ENCODE measurements at places on chromosomes 1 and 21.

DNA sequence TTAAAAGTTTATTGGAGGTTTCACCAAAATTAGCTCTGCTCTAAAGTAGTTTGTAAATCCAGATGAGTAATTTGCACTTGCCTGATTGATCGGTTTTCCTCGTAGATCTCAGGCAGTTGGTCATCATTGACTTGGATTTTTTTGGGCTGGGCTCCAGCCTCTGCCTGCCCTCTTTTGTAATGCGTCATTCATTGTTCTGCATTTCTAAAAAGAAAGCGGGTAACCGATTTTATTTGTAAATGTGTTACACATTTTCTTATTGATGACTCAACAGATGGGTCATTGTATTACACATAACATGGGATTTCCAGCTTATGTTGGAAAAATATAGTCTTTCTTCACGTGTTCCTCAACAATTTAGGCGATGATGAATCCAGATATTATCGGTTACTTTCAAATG, 5.5 kb downstream of the ETS2 start:
- peak; percentile 88 for DNase-seq

DNA sequence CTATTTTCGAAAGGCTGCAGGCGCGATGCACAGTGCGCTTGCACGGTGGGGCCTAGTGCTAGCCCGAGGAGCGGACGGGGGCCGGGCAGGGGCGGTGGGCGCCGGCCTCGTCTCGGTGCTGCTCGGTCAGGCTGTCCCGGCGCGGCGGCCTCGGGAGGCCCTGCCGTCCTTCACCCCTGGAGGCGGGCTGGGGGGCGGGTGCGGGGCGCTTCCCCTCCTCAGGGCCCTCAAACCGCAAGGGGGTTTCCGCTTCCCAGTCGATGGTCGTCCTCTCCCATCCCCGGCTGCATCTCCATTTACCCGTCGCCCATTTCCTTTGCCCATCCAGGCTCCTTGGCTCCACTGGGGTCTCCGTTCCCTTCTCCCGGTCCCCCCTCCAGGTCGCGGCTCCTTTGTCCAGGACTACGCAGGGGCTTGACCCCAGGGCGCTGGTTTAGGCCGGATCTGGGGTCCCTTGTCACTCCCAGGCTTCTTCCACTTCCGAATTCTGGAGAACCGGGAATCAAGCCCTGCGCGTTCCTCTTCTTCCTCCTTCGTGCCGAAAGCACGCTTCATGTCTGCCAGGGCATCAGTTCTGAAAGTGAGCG, 196.3 kb upstream of the LMO4 start:
- no peak for DNase-seq

- DNase-seq, result no peak
Observed at GRCh38 chr1:45016090-45016697, 4.1 kb downstream of the UROD start.

- DNase-seq, result peak; percentile 7
Observed at GRCh38 chr1:77668924-77669449, 13.5 kb downstream of the ZZZ3 start.

Data from iris pigment epithelial cell (primary cell).